ENCODE measurements at places on chromosomes 4 and X.

- no peak for DNase-seq
Measured at GRCh38 chr4:155734065-155734464, 24.8 kb upstream of the GUCY1B1 start.

DNA sequence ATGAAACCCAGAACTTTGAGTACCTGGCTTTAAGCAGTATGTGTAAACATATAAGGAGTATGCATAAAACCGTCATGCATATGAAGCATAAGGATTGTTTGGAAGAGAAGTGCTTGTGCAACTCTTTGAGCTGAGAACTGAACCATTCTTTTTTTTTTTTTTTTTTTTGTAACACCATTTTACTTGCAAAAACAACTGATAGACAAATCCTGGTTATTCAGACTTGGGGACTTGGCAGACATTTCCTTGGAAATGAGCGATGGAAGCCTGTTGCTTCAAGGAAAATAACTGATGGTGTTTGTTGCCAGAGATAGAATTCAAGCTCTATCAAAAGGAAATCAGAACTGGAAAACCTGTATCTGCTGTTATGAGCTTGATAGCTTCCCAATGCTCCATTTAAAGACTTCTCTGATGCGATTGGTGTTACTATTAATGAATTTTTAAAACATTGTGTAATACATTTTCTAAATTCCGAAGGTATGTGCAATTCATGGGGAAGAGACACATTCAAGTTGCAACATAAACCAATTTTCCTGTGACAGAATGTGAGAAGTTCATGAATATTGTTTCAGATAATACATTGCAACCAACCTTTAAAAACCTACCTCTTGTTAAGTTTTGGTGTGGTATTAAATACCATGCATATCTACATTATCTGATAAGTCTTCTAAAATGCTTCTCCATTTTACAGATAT is 47.0 kb upstream of the FAT1 start:
- DNase-seq = no peak

DNA sequence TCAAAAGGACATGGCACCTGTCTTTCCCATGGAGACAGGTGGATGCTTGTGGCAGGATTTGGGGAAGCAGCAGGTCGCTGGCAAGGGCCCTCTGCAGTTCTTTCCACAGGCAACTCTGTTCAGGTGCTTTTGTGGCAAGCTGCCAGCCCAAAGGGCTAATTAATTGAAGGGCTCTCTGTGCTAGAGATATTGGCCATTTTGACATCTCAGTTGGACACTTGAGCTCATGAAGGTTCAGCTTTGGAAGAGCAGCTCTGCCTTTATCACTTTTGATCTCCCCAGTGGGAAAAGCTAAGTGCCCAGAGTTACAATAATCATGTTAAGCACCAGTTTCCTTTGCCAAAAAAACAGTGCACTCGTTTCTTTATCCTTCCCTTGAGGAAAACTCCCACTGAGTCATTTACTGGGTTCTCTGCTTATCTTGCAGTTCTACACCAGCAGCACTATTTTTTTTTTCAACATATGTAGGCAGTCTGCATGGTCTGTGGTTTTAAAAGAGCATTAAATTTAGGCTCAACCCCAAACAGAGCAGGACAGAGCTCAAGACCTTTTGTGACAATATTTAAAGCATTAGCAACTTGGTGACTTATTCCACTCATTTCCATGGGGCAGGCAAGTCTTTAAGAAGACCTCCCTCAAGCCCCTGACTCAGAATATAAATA is 336.4 kb upstream of the RASGEF1B start:
- no peak for DNase-seq

DNA sequence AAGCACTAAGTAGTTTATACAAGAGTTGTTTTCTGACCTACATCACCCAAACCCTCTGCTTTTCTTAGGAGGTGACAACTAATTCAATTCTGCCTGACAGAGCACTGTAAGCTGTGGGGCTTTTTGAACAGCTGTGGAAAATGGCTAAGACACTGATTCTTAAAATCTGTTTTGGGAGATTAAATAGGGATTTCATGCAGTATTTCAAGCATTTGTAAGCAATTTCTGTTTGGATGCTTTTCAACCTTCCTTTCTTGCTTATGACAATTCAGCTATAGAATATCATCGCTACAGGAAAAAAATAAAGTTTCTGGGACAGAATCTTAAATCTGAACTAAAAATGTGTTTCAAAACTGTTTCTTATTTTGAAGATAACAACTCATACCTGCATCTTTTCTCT is 459.5 kb downstream of the RAPGEF2 start:
- no peak for DNase-seq

- DNase-seq = no peak
Measured at GRCh38 chrX:18996536-18996935, 12.6 kb upstream of the PHKA2 start.

GRCh38 chrX:153993978-153994377 is 21.4 kb downstream of the TMEM187 start:
- DNase-seq = no peak

GRCh38 chr4:145130130-145130529 is 32.0 kb downstream of the ABCE1 start:
- no peak for DNase-seq

GRCh38 chrX:136828830-136829229 is 48.1 kb upstream of the ARHGEF6 start:
- DNase-seq = no peak

- no peak for DNase-seq
Measured at GRCh38 chr4:105291925-105292324, 145.2 kb downstream of the TET2 start.

GRCh38 chr4:33890841-33891240 is 2353.5 kb downstream of the ARAP2 start:
- no peak for DNase-seq

GRCh38 chr4:2930135-2930757 is 33.0 kb downstream of the NOP14 start:
- DNase-seq = no peak

- peak; percentile 18 for DNase-seq
Measured at GRCh38 chrX:109709129-109709631, 23.9 kb downstream of the ACSL4 start.

- DNase-seq = no peak
Measured at GRCh38 chrX:97070346-97070745, 186.6 kb downstream of the RPA4 start.

DNA sequence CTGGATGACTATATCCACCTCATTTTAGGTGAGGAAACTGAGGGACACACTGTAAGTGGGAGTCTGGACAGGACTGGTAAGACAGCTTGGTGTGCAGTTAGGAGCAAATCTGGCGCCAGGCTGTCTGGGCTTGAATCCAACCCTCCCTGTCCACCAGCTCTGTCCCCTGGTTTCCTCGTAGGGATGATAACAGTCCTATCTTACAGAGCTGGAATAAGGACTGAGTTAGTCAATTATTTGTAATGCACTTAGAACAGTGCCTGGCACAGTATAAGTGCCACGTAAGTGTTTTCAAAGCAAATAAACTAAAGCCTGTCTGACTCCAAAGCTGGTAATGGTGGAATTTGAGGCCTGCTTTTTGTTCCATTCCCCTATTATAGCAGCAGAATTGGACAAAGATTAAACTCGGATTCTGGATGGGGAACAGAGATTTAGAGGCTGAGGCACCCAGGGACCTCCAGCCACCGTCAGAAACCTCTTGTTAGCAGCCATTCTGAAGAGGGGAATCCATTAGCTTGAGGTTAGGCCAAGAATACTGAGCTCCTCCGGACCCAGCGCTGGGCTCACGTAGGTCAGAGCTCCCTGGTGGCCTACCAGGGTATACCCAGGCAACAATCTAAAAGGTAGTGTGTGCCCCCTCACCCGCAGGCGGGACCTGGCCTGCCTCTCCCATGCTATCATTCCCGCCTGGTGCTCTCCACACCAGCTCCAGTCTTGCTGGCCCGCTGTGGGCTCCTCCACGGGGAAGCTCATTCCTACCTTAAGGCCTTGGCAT is 102.1 kb downstream of the UCHL1 start:
- no peak for DNase-seq

DNA sequence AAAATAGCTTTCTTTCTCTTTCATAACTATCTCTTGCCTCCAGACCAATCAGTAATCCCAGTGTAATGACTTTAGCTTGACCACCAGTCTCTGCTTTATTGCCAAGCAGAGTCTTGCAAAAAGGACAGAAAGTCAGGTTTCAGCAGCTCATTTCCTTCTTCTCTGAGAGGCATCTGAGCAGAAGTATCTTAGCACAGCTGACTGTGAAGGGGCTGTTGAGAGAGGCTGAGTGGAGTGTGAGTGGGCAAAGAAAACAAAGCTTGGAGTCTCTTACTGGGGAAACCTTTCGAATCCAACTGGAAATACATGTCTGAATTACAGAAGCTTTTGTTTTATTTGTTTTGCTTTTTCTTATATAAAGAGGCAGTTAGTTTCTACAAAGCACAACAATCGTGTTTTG is 170.3 kb upstream of the IGFBP7 start:
- no peak for DNase-seq

GRCh38 chr4:113921089-113921794 is 58.2 kb downstream of the ARSJ start:
- DNase-seq = no peak

DNA sequence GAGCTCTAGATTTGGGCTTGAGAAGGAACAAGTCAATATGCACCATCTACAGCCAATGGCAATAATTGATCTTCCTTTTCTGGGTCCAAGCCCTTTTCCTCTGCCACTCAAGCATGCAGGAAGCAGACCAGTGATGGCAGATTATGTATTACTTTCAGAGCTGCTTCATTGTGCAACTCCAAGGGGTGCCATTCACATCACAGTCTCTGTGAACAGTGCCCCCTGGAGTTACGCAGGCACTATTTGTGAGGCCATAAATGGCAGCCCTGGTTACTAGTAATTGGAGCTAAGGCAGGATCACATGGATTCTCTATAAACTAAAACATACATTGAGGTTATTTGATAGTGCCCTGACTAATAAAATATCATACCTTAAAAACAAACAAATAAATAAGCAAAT is 313.4 kb upstream of the SLC7A11 start:
- no peak for DNase-seq

- DNase-seq = no peak
Measured at GRCh38 chr4:78552389-78553042, 946 bp downstream of the ANXA3 start.

GRCh38 chr4:178553201-178553600 is 1111.0 kb upstream of the AGA start:
- DNase-seq = no peak

DNA sequence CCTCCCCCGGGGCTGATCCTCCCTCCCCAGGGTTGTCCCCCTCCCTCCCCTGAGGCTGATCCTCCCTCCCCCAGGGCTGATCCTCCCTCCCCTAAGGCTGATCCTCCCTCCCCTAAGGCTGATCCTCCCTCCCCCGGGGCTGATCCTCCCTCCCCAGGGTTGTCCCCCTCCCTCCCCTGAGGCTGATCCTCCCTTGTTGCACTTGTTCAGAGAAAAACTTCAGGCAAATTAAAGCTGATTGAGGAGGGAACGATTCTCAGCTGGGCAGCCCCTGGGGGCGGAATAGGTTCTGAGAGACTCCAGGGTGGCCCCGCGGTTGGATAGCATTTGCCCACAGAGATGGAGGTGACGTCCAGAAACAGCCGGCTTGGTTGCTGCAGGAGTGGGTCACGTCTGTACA is 110.7 kb upstream of the ADRA2C start:
- no peak for DNase-seq

DNA sequence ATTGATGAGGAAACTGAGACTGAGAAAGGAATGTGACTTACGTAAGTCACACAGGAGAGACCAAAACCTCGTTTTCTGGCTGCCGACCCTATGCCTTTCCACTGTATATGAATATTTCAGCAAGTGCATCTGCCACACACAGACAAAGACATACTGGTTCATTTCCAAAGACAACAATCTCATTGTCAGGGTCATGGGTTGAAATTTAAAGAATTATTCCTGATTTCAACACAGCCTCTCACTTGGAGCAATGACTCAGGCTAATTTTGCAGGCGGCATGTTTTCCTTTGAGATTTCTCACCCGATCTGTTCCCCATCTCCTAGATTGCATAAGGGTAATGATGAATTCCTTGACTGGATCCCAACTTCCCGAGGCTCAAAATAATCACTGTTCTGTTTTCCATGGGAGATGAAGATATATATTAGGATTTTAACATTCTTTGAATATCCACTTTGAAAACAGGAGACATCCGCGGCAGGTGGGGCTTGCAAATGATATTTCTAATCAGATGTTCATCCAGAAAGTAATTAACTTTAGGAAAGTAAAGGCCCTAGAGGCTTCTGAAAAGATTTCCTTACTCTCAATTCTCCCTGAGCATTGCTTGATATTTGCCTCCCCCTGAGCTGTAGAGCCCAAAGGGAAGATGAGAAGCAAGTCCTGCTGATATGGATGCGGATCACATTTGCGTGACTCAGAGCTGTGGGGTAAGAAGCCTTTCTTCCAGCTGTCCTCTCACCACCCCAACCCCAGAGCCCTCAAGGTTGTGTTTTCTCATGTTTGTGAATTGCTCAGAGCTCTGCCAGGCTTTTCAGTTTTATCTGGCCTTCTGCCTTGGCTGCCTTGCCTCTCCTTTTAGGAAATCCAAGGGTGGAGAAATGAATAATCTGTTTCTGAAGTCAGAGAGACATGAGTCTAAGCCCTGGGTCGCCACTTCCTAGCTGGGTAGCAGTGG is 361.1 kb upstream of the BOD1L1 start:
- no peak for DNase-seq

- DNase-seq = no peak
Measured at GRCh38 chr4:110869114-110869513, 246.2 kb upstream of the PITX2 start.

- DNase-seq = no peak
Measured at GRCh38 chr4:53535567-53535966, 55.7 kb downstream of the LNX1 start.

- DNase-seq = no peak
Measured at GRCh38 chr4:161651586-161651985, 512.2 kb downstream of the FSTL5 start.

GRCh38 chr4:84870398-84871163 is 95.9 kb downstream of the WDFY3 start:
- no peak for DNase-seq

DNA sequence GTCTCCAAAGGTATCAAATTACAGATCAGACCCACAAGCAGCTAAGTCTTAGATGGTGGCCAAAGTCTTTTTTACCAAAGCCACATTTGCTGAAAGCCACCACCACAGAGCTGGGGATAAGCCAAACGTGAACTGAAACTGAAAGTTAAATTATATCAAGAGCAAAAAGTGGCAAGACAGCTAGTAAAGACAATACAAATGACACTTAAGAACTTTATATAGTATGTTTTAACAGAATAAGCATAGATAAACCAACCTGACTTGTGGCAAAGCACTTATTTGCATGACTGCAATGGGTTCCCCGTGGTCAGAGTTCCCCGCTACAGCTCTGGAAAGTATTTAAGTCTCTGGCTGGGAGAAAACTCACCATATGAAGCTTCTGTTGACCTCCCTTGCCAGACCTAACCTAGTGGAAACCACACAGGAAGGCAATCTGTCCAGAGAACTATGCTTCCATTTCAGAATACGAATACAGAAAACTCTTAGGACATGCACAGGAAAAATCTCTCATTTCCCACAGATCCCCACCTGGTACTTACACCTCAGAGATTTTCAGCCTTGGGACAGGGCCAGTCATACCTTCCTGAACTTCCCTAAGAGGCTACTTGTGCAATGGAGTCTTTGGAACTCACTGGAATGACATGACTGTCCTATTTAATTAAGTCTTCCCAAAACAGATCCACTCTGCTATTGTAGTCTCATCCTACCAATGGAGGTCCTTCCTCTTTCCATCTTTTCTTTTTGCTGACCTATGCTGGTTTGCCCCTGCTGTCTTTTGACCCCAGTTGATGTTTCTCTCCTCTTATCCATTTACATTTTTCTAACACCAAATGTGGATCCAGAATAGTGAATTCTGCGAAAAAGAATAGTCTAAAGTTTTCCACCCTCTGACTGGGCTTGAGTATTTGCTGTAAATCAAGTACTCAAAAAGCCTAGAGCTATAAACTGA is 225.1 kb downstream of the NR3C2 start:
- peak; percentile 18 for DNase-seq

- no peak for DNase-seq
Measured at GRCh38 chr4:56657818-56658217, 23.3 kb downstream of the HOPX start.

Data from GM20000 (cell line).